Dermis blood vessel endothelial cell (primary cell): ENCODE measurements at places on chromosomes 7 and 10. TPM values are rescaled to one million over a fixed set of nuclear protein-coding genes. Genes with fewer than 3 reads are reported as not detected.

GRCh38 chr7:130293521-130293920, 560 bp downstream of the CPA4 start:
- DNase-seq: no peak

- no peak for DNase-seq
Observed at GRCh38 chr7:17367502-17367901, 69.0 kb downstream of the AHR start.

DNA sequence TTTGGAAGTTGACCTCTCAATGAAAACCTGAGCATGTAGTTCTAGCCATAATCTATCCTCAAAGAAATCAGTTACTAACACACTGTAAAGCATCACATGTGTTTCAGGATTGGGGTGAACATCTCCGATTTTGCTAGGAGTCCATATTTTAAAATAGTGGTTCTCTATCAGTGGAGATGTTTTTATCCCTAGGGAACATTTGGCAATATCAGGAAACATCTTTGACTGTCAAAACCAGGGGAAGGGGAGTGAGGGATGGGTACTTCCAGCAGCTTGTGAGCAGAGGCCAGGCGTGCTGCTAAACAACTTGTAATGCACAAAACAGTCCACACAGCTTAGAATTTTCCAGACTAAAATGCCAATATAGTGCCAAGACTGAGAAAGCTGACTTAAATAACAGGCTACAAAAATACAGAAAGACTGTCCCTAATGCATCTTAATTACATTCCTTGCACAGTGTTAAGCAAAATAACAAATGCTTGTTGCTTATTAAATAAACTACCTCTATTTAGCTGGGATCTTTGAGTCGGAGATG, 120.9 kb downstream of the CRPPA start:
- no peak for DNase-seq

ZNRF2 gene
- total RNA-seq: 9.5 and 13.4 TPM in 2 replicates
